Pons (tissue), 1 donor: ENCODE measurements at places on chromosomes 1 and 21.

DNA sequence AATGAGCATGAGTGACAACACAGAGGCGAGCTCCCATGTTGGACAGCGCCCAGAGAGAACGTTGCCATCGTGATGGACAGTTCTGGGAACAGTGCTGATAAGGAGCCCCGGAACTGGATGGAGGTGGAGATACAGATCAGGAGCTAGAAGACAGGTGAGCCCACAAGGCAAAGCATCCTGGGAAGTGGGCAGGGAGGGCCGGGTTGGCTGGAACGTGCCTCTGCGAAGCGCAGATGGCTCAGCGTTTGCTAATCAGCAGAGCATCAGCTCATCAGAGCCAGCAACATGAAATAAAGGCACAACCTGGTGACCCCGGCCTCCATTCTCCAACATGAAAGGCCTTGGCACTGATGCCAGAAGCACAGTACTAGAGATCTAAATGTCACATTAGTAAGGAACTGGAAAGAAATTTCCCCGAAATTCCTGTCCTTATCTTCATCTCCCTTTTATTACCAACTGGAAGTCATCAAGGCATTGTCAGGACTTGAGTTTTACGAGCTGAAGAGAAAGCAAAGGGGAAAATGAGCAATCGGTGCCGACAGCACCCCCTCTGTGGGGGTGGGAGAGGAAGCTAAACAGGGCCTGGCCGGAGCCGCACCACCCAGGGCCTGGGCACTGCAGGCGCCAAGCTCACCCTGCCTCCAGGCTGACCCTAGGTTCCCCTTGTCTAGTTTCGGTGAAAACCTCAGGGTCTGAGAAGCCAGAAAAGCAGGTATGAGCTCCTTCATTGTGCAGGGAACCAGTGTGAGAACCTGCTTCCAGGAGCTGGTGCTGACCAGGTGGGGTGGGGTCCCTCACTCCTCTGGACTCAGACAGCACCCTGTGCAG lies 19.9 kb downstream of the ABCA4 start:
- no peak for DNase-seq

GRCh38 chr1:166145499-166145898 lies 21.3 kb downstream of the FAM78B start:
- DNase-seq, result no peak

- DNase-seq, result no peak
Measured at GRCh38 chr1:227791425-227792143, 23.9 kb upstream of the PRSS38 start.

DNA sequence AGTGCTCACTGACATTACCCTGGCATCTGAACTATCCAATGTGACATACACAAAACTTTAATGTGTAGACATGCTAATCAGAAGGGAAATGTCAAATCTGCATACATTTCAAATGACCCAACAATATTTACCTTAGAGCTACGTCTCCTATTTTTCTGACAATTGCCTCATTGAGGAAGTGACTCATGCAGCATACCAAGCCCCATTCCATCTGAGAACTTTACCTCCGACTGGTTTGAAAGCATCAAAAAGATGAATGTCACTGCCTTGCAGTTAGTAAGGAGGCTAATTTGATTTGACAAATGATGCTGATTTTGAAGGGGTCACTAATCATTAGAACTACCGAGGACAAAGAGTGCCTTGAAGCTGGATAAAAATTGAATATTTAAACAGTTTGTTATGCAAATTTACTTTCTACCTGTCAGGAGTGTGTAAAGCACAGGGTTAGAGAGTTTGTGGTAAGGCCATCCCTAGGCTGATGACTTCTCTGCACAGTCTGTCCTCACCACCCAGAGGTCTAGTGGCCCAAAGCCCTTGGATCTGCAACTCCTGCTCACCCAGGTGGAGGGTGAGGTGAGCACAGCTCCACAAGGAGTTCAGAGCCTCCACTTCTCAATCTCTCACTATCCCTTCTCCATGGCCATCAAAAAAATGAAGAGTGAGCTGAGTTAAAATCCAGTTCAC lies 500.3 kb upstream of the C1orf87 start:
- no peak for DNase-seq

GRCh38 chr1:222060210-222060916 lies 318.5 kb upstream of the DUSP10 start:
- no peak for DNase-seq

- no peak for DNase-seq
Measured at GRCh38 chr1:189538271-189538670, 939.4 kb downstream of the BRINP3 start.

- no peak for DNase-seq
Measured at GRCh38 chr1:219265026-219265515, 91.4 kb downstream of the LYPLAL1 start.

DNA sequence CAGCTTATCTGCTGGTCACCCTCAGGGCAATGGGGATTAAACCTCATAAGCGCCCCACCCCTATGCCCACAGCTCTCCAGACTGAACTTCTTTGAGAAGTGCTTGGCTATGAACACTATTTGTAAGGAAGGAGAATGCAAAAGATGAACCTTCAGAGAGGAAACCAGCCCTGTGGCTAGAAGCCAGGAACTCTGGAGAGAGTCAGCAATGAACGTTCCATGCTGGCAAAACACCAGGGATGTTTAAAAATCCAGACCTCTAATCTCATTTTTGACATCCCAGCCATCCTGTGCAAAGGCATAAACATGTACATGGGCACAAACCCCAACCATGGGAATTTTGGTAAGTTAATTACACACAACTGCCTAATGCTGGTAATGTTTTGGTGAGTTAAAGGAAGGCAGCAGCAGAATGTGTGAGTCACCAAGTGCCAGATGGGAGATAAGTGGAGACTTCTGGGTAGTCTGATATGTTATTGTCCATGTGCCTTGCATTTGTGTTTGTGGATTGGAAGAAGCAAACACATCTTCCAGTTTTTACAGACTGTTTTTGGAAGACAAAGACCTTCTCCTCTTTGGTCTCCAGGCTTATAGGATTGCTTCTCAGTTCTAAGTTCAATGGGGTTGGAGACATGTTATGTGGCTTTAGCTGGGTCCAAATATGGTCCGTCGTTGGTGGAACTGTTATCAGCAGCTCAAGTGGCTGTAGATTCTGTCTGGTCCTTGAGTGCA lies 174.1 kb upstream of the ETV3 start:
- no peak for DNase-seq

GRCh38 chr1:18109058-18109755 lies 1.6 kb downstream of the IGSF21 start:
- no peak for DNase-seq

DNA sequence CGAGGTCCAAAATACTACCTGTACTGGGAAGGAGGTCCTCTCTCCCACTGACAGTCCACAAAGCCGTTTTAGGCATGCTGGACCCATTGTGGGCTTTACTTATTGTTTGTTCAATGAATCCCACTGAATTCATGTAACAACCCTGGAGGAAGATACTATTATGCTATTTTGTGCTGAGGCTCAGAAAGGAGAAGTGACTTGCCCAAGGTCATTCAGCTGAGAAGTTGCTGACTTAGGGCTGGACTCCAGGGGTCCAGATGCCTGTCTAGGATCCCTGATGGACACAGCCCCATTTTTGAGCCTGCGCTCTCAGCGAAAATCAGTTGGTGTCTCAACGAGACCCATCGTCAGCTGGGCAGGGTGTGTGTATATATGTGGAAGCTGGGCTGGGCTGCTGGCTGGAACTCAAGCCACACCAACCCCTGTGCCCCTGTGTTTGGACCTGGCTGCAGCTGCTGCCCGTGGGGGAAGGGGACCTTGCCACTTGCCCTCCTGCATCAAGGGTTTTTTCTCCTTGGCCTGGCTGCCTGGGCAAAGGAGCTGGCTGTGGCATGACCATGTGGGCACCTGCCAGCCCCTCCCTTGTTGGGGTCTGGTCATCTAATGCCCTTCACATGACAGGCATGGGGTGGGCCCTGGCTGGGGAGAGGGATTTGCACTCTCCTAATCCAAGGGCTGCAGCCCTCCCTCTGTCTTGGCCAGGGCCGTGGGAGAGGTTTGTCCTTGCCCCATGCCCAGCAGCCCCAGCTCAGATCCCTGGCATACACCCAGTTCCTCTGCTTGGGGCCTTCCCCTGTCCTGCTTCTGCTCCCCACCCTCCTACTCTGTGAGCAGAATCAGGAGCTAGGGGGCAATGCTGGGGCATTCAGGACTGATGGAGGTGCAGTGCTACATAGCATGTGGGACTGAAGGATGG lies 15.0 kb downstream of the KCNQ4 start:
- DNase-seq, result no peak

DNA sequence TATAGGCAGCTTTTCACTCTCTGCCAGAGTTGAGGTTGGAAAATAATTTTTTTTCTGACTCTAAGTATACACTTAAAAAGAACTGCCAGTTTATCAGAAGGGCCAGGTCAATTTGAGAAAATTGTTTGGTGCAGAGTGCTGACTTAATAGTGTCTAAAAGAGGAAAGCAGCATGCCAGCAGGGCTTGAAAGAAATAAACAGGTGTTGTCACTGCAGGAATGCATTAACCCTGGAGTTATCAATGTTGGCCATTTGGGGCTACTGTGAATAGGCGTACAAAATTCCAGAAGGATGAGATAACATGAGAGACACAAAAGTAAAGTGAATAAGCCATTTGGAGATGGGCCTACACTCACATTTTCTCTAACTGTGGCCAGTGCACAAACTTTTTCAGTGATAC lies 220.6 kb upstream of the PLD5 start:
- DNase-seq, result peak; percentile 6

- no peak for DNase-seq
Measured at GRCh38 chr1:240927821-240928220, 315.9 kb upstream of the GREM2 start.

DNA sequence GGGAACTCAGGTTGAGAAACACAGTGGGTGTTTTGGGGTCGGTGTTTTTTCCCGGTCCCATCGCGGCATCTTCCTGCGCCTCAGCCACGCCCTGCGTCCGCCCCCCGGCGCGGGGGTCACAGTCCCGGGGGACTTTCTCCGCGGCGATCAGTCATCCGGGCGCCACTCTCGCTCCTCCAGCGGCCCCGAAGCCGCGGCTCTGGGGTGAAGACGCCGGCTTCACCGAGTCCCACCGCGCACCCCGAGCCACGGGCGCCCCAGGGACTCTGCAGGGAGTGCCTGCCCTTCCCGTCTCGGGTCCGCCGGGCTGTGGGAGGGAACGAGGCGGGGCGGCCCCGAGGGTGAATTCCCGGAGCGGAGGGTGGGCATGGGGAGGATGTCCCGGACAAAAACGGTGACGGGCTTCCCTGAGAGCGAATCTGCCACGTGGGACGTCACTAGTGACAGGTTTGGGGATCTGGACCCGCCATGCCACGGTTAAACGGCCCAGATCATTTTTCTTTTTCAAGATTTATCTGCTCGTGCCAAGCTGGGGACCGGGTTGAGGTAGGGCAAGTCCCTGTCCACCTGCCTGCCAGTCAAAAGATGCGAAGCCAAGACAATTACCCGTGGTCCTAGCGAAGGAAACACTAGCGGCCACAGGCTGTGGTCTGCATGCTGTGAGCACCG lies 717 bp upstream of the BATF3 start:
- peak; percentile 14 for DNase-seq
